ENCODE measurements at places on chromosomes 4 and X.

DNA sequence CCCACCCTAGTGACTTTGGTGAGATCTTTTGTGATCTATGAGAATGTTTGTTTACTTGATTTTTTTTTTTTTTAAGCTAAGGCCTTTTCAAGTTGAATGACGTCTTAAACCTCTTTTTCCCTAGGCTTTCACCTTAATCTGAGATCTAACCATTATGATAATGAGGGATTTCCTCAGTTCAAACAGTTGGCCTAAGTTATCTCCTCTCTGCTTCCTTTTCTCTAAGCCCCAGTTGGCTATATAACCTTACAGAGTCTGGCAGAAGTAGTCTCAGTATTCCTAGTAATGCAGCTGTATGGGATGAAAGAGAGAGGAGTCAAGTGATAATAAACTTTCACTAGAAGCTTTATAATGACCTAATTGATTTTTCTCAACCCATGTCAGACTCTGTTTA lies 99.0 kb downstream of the STIM2 start:
- no peak for DNase-seq

DNA sequence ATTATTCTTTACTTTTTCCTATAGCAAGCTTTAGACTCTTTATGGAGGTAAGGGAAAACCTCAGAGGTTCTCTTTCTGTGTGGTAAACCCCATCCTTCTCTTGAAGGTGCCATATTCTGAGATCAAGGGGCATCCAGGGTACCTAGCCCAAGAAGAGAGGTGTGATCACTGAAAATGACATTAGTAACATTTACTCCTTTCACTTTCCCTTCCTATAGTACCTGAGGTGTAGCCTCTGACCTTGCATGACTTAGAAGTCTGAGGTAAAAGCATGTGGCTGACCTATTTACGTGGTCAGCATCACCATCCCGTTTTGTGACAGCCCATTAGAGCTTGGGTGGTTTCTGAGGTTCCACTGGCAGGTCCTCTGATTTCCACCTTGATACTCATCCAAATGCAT lies 25.7 kb downstream of the SGMS2 start:
- no peak for DNase-seq

DNA sequence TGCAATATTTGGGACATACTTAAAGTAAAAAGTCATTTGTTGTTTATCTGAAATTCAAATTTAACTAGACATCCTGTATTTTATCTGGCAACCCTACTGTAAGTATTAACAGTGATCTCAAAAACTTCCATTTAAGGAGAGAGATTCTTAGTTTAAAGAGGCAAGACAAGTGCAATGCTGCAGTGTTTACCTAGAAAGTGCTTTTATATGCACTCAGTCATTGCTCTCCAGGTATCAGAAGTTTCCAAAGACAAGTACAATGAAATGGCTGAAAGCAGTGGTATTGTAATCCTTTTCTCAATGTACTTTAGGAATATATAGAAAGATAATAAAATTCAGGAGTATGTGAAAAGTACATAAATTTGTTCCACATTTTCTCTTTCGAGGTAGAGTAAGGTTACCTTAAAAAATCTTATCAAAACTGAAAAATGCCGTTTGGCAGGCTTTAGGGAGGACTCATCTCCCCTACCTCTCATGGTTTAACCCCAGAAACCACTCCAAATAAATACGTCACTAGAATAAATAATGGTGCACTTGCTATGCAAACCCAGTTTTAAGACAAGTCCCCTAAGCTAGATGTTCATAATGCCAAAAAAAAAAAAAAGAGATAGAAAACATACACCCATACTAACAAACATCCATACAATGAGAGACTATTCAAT lies 45.7 kb downstream of the ELF2 start:
- DNase-seq: no peak

DNA sequence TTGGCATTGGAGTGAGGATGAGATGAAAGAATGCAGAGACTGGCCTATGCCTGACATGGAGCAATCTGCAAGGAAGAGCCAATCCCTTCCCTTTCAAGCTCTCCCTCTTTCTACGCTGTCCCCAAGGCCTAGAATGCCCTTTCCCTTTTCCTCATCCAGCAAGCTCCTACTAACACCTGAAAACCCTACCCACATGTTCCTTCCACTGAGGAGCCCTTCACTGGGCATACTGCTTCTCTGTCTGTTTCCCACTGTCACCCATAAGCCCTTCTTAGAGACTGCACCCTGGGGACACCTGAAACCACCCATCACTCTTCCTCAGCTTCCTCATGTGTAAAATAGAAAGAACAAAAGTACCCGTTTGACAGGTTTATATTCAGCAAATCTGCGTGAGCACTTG lies 249.6 kb upstream of the PSAPL1 start:
- DNase-seq: no peak

GRCh38 chrX:150873616-150874015 lies 24.9 kb downstream of the CD99L2 start:
- peak; percentile 27 for DNase-seq

DNA sequence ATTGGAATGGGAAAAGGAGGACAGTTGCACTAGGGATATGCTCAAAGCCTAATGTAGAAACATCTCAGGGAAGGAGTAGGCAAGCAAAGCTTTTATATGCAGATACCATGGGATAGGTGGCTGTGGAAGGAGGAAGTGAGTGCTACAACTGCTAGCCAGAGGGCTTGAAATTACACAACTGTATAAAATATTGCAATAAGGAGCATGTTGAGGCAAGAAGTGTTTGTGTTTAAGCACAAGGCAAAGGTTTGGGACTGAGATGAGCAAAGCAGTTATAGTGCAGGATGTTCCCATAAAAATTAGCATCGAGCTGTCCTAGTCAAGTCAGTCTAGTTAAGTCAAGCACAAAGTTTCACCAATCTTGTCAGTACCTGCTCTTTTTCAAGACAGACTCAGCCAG lies 35.6 kb upstream of the DCAF8L1 start:
- no peak for DNase-seq

DNA sequence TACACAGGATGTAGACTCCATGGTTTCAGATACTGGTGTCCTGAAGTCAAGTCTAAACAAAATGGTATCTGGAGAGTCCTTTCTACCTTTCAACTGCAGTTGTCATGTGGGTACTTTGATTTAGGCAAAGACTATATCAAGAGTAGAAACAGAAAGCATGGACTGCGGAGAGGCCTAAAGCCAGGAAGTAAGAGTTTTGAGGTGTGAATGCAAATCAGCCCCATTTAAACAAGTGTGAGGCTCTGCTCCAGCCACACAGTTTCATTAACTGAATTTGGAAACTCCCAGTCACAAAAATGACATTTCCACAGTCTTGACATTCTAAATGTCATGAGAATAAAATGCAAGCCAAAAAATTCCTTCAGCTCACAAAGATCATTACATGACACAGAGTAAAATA lies 87.2 kb upstream of the MCF2 start:
- no peak for DNase-seq

GRCh38 chr4:11843927-11844326 lies 415.2 kb upstream of the HS3ST1 start:
- no peak for DNase-seq

GRCh38 chrX:13381514-13381913 lies 61.7 kb upstream of the ATXN3L start:
- no peak for DNase-seq

DNA sequence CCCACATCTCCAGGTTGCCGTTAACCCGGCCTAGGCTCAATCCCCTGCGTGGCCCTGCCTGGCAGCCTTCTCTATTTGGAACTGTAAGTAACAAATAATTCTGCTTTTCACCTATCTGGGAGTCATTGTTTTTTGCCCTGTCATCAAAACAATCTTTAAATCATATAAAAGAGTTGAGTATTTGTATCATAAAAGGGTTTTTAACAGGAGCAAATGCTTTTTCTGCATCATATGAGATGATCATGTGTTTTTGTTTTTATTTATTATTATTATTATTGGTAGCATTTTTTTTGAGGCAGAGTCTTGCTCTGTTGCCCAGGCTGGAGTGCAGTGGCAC lies 10.0 kb upstream of the TLR3 start:
- no peak for DNase-seq

- DNase-seq: no peak
These were observed 690.2 kb downstream of the FAT4 start for GRCh38 chr4:126004941-126005340.

GRCh38 chr4:158202481-158202880 lies 7.8 kb upstream of the TMEM144 start:
- no peak for DNase-seq

- peak; percentile 17 for DNase-seq
These were observed 282.9 kb downstream of the USP46 start for GRCh38 chr4:52376132-52376704.

DNA sequence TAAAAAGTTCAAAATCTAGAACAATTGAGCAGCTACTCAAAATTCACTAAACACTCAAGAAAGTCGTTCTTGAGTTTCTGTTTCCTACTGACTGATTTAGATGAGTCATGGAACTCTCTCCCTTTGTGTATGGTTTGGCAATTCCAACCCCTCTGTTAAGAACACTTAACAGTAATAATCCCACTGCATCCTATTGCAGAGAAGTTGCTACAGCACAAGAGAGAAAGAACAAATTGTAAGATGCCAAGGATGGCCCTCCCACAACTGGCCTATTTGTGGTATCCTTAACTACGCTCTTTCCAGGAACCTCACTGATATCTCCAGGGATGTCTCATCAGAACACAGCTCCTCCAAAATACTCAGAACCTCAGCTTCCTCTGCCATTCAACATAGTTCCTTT lies 701.8 kb upstream of the TENM3 start:
- DNase-seq: no peak

DNA sequence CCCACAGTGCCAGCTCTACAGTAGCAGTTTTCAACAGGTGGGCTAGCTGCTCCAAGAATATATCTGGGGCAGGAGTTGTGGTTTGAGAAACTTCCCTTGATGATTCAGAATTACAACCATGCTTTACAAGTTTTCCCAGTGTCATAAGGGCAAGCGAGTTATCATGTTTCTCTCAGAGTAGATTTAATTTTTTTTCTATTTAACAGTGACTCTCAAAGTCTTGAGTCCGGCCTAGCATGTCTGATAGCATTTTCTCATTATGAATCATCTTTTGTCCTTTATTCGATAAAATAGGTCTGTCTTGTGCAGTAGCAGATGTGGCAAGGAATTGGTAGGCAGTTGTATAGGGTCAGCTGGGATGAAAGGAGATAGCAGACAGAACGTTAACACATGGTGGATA lies 62.2 kb upstream of the SPANXD start:
- no peak for DNase-seq

DNA sequence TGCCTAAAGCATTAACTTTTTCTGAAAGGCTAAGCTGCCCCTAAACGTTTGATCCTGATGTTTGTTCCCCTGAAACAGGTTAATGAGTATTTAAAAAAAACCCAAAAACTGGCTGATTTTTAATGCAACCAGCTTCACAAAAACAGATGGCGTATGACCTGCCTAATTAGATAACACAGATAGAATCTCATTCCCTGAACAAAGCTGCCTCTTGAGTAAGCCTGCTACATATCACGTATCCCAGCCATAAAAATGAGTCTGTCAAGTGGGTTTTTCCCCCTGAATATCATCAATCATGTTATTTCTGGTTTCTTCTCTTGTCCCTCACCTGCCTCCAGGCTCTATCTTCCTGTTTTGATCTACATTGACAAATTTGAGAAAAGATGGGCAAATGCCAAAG lies 154.2 kb upstream of the FAM9B start:
- DNase-seq: no peak

GRCh38 chr4:26235500-26235899 lies 85.3 kb upstream of the RBPJ start:
- no peak for DNase-seq

- no peak for DNase-seq
These were observed 30.4 kb downstream of the LRIT3 start for GRCh38 chr4:109878355-109878754.

DNA sequence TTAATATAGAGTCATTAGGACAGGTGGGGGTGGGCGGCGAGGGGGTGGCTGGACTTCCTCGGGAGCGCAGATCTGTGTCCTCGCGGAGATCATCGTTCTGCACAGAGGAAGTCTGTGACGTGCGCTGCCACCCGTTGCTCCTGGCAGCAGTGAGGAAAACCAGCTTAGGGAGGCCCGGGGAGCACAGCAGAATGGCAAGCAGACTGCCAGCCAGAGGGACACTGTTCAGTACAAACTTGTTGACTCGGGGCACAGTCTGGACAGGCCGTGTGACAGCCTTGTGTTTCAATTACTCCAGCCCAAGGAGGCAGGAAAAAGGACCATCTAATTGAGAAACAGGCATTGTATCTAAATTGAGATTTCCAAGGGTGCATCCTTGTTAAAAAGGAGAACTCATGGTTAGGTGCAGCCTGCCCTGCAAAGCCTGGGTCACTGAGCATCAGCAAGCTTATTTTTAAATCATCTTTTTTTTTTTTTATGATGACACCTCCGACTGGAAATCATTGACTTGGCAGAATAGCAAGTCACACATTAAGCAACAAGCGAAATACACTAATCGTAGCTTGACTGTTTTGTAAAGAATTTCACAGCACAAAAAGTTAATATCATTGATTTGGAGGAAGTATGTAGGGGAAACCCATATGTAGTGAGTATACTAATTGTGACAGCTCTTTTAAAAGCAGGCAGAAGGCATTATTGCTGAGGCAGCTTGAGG lies 512.0 kb upstream of the FAT1 start:
- DNase-seq: no peak

GRCh38 chr4:10917566-10917965 lies 233.0 kb upstream of the CLNK start:
- no peak for DNase-seq

- DNase-seq: no peak
These were observed 81.1 kb downstream of the CT47B1 start for GRCh38 chrX:120794525-120794975.

GRCh38 chr4:112266823-112267222 lies 18.9 kb downstream of the TIFA start:
- DNase-seq: peak; percentile 13

- DNase-seq: no peak
These were observed 181.4 kb downstream of the DKK2 start for GRCh38 chr4:106854569-106855351.

GRCh38 chr4:8703857-8704495 lies 111.4 kb downstream of the CPZ start:
- no peak for DNase-seq

DNA sequence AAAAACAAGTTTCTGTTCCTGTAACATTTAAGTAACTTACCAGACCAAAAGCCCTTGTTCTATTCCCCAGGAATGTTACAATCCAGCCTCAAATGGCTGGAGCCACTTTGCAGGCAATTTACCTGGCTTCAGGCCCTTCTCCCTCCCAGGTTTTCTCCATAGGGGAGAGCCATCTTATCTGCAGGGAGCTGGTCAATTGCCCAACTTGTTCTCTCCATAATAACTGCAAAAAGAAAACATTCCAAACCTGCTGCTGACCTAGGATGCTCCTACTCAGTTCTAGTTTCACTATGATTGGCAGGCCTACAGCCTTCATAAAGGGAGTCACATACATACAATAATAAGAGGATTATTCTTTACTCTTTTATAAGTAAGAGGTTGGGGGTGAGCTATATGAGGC lies 670.7 kb downstream of the PCDH7 start:
- no peak for DNase-seq

All from RPMI8226 (cell line).